ENCODE measurements at places on chromosomes 11 and 22.

DNA sequence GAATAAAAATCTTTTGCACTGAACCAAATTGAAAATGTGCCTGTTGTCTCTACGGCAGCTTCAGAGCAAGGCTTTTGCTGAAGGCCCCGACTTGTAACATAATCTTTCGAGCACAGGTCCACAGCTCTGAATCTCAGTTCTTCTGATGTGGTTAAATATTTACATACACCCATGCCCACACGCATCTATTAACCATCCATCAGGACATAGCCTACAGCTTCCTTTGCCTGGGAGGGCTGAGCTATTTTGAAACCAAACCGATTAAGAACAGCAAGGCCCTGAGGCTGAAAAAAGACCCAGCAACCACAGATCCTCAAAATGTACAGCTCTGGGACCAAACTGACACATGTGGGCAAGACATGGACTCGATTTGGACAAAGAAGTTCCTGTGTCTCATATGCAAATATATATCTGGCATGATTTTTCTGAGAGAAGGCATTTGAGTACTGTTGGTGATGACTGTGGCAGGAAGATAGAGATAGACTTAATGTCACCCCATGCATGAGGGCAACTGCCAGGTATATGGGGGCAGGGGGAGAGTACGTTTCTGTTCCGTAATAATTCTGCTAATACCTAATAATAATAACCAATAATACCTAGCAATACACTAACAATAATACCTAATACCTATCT, 322.7 kb upstream of the PLET1 start:
- DNase-seq, result no peak

DNA sequence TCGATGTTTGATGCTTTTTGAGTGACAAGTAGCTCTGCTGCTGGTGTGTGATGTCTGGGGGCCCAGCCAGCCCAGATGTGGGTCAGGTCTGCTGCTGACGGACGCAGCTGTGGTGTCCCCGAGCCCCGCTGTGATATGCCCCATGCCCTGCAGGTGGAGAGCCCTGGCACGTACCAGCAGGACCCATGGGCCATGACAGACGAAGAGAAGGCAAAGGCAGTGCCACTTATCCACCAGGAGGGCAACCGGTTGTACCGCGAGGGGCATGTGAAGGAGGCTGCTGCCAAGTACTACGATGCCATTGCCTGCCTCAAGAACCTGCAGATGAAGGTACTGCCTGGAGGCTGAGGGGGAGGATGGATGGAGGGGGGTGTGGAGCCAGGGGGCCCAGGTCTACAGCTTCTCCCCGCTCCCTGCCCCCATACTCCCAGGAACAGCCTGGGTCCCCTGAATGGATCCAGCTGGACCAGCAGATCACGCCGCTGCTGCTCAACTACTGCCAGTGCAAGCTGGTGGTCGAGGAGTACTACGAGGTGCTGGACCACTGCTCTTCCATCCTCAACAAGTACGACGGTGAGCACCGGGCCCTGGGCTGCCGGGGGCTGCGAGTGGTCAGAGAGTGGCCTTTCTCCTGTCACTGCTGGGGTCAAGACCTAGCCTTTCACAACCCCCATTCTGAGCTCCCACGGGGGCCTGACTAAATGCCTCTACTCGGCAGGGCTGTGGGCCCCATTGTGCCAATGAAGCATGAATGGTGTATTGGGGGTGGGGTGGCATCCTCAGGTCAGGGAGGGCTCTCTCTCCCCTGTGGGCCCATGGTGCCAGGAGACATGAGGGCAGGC, 7.3 kb downstream of the AIP start:
- DNase-seq, result no peak

GRCh38 chr11:72864702-72865655, 50.8 kb downstream of the ATG16L2 start:
- DNase-seq, result peak; percentile 31

GRCh38 chr22:50521710-50522109, 3.7 kb downstream of the SCO2 start:
- DNase-seq, result no peak

GRCh38 chr11:64621283-64622019, 30.4 kb downstream of the SLC22A12 start:
- DNase-seq, result no peak

GRCh38 chr11:65643971-65644370, 6.1 kb downstream of the SIPA1 start:
- DNase-seq, result no peak

DNA sequence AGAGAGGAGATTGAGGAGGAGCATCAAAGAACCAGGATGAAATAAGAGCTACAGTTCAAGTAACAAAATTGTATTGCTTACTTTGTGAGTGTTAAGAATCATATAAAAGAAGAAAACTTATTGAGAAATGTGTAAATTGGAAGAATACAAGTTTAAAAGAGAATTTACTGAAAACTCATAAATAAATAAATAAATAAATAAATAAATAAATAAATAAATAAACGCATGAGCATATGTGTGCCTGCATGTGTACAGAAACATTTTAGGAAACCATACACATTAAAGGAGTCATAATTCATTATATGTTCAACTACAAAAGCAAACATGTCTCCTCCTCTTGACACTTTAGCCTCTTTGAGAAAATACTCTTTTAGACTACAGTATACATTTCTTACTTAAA, 42.6 kb downstream of the CNTN5 start:
- DNase-seq, result no peak

GRCh38 chr11:123956752-123957151, 13.1 kb upstream of the OR6T1 start:
- DNase-seq, result no peak

DNA sequence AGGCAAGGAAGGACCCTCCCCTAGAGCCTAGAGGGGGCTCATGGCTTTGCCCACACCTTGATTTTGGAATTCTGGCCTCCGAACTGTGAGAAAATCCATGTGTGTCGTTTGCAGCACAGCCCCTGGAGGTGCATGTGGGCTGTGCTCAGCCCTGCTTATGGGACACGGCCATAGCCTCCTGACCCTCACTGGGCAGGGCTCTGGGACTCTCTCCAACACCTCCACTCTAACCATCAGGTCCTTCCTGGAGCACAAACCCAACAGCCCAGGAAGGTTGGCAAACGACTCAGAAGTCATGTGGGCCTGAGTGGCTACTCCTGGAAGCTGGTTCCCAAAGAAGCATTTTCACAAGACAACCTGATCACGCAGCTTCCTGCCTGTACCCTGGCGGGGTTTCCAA, 144.1 kb downstream of the CTTN start:
- DNase-seq, result no peak

DNA sequence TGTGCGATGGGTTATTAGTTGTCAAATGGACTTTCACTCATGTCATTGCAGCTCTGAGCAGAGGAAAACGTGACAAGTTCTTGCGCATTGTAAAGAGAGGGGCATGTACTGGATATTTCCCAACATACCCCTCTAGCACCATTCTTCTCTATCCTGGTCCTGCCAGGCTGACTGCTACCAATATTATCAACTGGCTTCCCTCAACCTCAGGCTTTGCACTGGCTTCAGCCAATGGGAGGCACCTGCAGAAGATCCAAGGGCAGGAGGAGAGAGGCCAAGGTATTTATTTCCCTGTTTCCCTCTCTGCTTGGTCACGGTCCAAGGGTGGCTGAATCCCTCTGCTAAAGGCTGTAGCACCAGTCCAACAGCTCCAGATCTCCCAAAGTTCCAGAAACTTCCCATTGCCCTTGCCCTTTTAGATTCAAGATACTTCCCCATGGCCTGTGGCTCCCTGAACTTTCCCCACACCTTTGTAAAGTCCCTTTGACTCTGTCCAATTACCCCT, 175.6 kb upstream of the NECTIN1 start:
- no peak for DNase-seq

DNA sequence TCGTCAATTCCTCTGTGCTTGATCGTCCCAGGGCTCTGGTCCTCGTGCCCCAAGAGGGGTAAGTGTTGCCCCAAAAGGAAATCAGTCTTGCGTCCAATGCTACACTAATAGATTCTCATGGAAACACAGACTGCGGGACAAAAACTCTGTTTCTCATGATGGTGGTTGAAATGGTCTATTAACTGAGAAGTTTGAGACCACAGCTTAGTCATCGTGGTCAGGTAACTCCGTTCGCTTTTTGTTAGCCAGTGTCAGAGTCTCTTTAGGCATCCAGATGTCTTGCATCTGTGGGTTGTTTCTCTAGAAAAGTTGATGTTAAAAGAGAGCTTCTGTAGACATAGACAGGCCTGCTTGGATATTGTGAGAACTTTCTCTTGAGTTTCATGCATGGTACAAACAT, 104.6 kb upstream of the SORL1-AS1 start:
- DNase-seq, result no peak

- DNase-seq, result no peak
Observed at GRCh38 chr22:50505776-50506610, 1.5 kb downstream of the LMF2 start.

DNA sequence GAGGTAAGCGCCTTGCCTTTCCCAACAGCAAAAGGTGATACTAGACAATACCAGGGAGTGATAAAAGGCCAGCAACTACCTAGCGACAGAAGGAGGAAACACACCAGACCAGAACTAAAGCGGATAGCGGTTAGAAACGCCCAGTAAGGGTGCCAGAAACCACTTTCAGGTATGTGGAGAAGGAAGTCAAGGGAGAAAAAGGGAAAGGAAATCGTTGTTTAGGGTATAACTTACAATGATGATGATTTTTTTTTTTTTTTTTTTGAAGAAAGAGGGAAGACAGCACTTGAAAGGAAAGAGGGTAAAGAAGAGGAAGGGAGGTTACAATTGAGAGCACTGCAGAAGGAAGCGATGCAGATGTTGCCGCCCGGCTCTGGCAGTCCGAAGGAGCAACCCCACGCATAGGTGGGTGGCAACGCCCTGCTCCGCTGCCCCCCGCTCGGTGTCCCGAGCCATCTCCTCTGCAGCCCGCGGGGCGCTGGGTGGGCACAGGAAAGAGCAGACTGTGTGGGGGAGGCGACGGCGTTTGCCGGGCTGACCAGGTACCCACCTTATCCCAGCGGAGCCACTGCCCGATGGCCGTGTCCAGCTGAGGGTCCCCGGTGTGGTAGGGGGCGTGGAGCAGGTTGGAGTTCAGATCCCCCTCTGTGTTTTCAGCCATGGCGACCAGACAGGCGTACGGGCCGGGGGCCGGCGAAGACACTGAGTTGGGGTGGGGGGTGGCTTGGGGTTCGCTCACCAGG, 561 bp downstream of the PGM2L1 start:
- peak; percentile 28 for DNase-seq

GRCh38 chr11:83441171-83441570, 155.0 kb upstream of the CCDC90B start:
- DNase-seq, result no peak

GRCh38 chr11:61331651-61332050, 1.3 kb downstream of the DDB1 start:
- DNase-seq, result no peak

DNA sequence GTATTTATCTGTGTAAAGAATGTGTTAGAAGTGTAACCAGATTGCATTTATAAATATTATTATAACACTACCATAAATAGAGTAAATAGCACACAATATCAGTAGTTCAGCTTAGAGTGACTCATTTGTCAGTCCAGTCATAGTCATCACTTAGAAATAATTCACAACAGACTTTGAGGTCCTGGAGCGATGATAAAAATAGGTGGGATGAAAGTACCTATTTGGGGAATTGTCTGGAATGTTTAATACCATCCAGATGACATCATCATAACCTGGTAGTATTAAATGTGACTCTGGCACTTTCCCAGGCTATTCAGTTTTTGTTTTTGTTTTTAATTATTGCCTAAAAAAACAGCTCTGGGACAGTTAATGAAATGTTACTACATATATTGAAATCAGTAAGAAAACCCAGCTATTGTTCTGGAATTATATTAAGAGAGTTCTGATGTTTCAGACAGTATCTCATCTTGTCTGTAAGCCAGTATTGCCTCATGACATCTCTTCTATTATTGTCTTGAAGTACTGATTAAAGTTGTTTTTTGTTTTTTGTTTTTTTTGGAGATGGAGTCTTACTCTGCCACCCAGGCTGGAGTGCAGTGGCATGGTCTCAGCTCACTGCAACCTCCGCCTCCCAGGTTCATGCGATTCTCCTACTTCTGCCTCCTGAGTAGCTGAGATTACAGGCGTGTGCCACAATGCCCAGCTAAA, 74.8 kb downstream of the SIK2 start:
- DNase-seq, result no peak

- peak; percentile 60 for DNase-seq
Observed at GRCh38 chr11:124194293-124195188, 11.4 kb downstream of the OR10D3 start.

GRCh38 chr11:110338684-110339083, 42.3 kb upstream of the RDX start:
- DNase-seq, result no peak

GRCh38 chr11:117881217-117881616, 4.8 kb upstream of the FXYD6 start:
- DNase-seq, result no peak

DNA sequence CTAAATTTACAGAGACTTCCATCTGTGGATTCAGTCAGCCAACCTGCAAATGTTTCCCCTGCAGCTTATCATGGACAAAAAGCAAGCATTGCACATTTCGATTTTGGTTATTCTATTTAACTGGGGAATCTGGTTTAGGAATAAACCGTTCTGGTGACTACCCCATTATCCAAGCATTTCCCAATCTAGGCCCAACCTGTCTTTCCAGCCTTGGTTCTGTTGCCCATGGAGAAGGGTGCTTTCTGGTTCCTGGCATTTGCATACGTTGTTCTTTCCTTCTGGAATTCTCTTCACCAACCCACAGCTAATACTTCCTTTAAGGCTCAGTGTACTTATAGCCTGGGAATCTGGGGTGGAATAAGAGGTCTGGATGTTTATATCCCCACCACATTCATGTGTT, 1.4 kb upstream of the TMEM123 start:
- no peak for DNase-seq

DNA sequence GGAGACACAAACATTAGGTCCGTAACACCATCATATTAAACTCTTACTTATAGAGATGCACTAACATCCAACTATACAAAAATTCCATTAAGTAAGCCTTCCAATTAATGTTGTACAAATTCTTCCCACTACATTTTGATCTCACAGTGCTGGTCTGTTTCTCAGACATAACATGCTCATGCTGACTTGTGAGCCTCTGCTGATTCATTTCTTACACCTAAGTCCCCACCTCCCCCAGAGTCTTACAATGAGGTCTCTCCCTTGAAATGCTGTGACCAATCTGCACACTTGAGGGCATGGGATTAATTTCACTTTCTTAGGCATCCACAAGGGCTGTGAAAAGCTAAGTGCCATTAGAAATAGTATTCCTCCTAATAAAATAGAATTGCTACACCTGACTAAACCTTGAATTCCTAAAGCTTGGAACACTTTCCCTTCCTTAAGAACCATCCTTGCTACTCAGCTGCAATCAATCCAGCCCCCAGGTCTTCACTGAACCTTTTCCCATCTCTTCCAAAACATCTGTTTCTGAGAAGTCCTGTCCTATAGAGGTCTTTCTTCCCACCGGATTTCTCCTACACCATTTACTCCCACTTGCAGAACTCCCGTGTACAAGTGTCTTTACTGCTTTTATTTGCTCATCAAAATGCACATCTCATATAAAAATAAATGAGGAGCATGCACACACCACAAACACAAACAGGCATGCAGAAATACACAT, 2.0 kb downstream of the HBG1 start:
- DNase-seq, result no peak

DNA sequence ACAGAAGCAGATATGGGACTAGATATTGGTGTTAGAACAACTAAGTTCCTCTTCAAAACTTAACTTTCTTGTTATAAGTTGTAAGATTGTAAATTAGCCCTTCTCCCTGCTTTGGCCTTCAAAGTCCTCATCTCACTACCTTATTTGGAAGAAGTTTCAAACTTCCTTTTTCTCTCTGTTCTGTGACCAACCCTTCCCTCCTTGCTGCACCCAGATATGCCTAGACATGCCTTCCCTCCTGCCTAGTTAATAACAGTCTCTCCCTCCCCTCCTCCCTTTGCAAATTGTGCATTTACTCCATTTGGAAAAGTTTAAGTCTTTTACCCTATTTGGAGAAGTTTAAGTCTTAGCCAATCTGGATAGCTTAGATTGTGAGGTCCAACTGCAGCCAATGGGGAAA, 4.9 kb downstream of the OR52K2 start:
- DNase-seq, result no peak
